Effector CD8-positive, alpha-beta T cell (primary cell): ENCODE measurements at places on chromosomes 6 and 20.

GRCh38 chr6:158323561-158323958, 11.3 kb downstream of the TULP4 start:
- DNase-seq = no peak

- DNase-seq = no peak
Observed at GRCh38 chr20:62089393-62089792, 23.7 kb upstream of the TAF4 start.

GRCh38 chr20:5148581-5148980, 21.8 kb downstream of the CDS2 start:
- DNase-seq = no peak

DNA sequence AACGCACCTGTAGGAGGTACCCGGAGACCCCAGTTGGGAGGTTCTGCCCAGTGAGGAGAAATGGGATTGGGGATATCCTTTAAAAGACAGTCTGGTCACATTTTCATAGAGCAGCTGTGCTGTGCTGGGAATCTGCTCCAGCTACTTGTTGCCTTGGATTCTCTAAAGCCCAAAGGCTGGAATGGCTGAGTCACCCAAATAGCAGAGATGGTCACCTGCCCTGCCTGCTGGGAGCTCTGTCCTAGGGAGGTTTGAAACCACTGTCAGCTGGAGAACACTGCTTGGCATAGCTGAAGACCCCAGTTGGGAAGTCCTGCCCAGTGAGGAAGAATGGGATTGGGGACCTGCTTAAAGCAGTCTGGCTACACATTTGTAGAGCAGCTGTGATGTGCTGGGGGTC, 34.8 kb upstream of the TFB1M start:
- DNase-seq = no peak

- no peak for DNase-seq
Observed at GRCh38 chr6:76852776-76853175, 610.5 kb downstream of the HTR1B start.

- DNase-seq = no peak
Observed at GRCh38 chr6:50998905-50999304, 180.2 kb downstream of the TFAP2B start.

DNA sequence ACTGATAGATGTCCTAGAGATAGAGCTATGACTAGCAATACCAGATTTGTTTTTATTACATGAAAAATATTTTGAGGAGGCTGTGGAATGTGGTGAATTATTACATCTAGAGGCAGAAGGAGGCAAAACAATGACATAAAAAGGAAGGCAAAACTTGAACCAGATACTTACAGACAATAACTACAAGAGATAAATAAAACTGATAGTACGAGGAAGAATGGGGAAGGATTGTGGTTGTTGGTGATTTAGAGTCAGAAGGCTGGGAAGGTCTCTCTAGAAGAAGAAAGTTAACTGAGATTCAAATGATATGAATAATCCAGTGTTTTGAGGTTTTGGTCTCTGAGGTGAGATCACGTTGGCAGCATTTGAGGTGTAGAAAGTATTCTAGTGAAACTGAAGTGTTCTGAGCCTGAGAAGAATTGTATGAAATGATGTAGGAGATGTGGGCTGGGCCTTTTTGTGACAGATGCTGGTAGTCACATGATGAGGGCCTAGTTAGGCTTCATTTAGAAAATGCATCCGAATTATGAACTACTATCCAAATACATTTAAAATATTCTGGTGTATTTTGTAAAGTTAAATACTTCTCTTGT, 589.1 kb downstream of the EYS start:
- no peak for DNase-seq

- no peak for DNase-seq
Observed at GRCh38 chr6:14542670-14543366, 425.2 kb downstream of the CD83 start.

DNA sequence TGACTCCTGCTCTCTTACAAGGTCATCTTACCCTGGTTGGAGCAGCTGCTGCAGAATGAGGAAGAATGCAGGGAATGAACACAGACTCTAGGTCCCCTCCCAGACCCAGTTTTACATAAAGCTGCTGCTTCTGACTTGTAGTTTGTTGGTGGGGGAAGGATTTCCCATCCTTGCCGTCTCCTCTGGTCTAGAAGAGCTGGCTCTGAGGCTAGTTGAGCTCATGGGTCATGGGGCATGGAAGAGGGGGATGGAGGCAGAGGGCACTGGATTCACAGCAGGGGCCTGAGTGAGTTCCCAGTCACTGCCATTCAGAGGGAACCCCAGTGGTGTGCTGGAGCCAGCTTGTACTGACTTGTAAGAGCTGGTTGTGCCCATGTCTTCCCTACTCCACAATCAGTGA, 9.2 kb upstream of the GUCA1A start:
- no peak for DNase-seq

- no peak for DNase-seq
Observed at GRCh38 chr6:71888756-71889340, 2.5 kb downstream of the RIMS1 start.

DNA sequence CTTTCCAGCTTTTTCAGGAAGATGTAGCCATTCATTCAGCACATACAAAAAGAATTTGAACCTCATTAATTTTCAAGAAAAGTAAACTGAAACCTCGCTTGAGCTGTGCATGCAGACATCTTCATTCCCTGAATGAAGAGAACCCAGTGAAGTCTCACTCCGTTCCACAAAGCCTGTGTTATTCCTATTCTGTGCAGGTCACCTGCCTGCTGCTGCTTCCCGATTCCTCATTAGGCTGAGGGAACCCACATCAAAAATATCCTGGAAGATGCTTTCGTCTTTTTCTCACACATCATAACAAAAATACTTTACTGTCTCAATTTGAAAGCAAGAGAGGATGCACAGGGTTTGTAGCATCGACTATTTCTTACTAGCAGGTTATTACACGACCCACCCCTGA, 40.1 kb downstream of the TRMT6 start:
- no peak for DNase-seq

DNA sequence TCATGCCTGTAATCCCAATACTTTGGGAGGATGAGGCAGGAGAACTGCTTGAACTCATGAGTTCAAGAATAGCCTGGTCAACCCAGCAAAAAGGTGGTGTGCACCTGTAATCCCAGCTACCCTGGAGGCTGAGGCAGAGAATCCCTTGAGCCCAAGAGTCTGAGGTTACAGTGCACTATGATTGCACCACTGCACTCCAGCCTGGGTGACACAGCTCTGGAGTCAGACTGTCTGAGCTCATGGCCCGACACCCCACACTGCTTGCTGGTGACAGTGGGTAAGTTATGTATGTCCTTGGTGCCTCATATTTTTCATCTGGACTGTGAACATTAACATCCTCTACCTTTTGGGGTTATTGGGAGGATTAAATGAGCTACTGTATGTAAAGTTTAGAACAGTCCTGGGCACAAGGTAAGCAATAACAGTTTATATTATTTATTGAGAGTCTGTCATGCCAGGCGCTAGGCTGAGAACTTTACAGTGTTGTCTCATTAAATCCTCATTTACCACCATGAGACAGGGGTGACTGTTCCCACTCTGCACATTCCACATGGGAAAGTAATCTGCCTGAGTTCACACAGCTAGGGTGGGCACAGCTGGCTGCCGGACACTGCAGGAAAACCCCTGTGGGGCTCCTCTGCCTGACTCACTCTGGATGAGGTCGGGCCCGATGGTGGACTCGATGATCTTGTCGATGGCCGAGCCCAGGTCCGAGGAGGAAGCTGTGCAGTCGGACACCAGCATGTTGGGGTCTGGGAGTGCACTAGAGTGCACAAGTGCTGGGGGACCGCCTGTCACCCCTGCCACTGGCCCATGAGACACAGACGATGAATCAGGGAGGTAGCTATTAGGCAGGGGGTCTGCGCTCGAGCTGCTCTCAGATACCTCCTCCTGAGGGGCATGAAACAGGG, 2.9 kb downstream of the ZNF335 start:
- no peak for DNase-seq

- no peak for DNase-seq
Observed at GRCh38 chr6:32152769-32153563, 975 bp upstream of the PPT2 start.

DNA sequence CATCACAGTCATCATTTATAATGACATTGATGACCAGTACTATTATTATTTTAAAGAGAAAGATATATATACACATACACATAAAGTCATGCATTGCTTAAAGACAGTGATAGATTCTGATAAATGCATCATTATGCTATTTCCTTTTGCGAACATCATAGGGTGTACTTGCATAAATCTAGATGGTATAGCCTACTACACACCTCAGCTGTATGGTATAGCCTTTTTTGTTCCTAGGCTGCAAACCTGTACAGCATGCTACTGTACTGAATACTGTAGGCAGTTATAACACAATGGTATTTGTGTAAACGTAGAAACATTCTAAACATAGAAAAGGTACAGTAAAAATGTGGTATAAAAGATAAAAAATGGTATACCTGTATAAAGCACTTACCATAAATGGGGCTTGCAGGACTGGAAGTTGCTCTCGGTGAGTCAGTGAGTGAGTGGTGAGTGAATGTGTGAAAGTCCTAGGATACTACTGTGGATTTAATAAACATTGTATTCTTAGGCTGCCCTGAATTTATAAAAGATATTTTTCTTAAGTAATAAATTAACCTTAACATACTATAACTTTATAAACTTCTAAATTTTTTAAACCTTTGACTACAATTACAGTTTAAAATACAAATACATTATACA, 23.9 kb downstream of the QKI start:
- no peak for DNase-seq

DNA sequence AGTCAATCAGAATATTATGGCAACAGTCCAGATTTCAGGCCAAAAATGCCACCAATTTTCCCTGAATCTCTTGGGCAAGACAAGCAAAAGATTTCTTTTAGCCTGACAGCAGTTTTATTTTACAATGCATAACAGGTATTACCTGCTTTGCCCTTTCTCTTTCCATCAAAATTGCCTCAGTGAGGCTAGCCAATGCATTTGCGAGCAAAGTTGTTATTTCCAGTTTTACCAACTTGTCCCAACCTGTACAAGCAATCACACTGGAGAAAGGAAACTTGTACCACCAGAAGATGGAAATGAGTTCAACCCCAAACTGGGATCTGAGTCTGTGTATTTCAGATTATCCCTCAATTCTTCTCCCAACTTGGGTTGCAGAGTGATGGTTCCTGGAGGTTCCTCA, 279.9 kb upstream of the CDYL start:
- no peak for DNase-seq

DNA sequence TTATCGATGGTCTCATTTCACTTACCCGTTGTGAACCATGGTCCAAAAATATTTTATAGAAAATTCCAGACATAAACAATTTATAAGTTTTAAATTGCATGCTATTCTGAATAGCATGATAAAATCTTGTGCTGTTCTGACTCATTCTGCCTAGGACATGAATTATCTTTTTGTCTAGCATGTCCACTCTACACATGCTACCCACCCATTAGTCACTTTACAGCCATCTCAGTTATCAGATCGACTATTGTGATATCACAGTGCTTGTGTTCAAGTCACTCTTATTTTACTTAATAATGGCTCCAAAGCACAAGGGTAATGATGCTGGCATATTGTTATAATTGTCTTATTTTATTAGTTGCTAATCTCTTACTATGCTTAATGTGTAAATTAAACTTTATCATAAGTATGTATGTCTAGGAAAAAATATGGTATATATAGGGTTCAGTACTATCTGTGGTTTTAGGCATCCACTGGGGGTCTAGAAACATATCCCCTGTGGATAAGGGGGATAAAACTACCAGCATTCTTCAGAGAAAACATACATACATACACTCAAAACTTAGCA, 252.0 kb upstream of the HTR1E start:
- DNase-seq = no peak

GRCh38 chr6:3518356-3519190, 61.7 kb upstream of the SLC22A23 start:
- no peak for DNase-seq

GRCh38 chr20:63520504-63520933, at the start of gene PPDPF:
Gene PPDPF (plus strand): TSS chr20:63520765. CDS start chr20:63521309, 544 bp downstream.
- DNase-seq = peak; percentile 77

GRCh38 chr6:13241364-13241763, 87.0 kb downstream of the TBC1D7 start:
- no peak for DNase-seq

- DNase-seq = no peak
Observed at GRCh38 chr20:7902879-7903278, 37.4 kb downstream of the HAO1 start.

GRCh38 chr6:112906726-112907125, 559.6 kb downstream of the RFPL4B start:
- DNase-seq = no peak

GRCh38 chr6:42960243-42961019, at the start of gene GNMT:
Gene GNMT (plus strand): TSS chr6:42960754. CDS start chr6:42960768, 14 bp downstream.
- DNase-seq = peak; percentile 43

DNA sequence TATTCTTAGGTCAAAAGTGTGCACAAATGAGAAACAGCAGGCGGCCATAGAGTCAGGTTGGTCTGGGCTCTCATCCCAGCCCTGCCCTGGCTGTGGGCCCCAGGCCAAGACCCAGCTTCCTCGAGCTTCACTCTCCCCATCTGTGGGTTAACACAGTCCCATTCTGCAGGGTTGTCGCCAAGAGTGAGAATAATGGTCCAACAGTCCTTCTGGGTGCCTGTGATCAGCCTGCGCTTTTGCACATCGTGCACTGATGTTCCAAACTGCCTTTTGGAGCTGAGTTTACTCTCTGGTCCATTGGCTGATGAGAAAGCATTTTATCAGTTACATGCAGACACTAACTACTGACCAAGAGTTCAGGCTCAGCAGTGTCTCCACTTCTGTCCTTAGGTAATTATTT, 82.6 kb downstream of the INSM1 start:
- no peak for DNase-seq

GRCh38 chr6:45898941-45899682, 116.5 kb downstream of the CLIC5 start:
- DNase-seq = no peak

- no peak for DNase-seq
Observed at GRCh38 chr20:36538026-36538722, 3.1 kb upstream of the MYL9 start.
